Ovary (tissue), 10 donors: ENCODE measurements at places on chromosomes 7 and 10.

GRCh38 chr10:1739751-1740150, 2.4 kb upstream of the ADARB2 start:
- DNase-seq, result no peak
- peaks cover 2% of the 10 kb centered on the region for H3K4me1 ChIP-seq
- no peak overlapping the region for H3K27ac ChIP-seq
- H3K27me3 ChIP-seq, result no peaks in the 10 kb centered on the region
- H3K4me3 ChIP-seq, result no peak overlapping the region

DNA sequence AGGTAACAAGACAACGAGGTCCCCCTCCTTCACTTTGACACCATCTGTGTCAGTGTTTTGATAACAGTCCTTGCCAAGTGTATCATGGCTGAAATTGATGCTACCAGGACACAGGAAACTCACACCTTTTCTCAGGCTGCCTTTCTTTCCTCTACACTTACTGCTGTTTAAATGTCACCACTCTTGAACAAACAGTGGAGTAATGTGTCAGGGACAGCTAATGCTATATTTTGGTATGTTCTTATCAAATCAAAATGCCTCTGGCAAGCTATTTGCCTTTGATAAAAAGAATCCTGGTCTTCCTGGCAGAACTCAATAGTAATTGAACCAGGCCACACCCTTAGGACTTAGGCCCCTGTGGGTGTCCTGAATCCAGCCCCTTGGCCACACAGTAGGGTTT, 692.9 kb downstream of the LRMDA start:
- H3K4me1 ChIP-seq, result peaks cover 5% of the 10 kb centered on the region
- no peak overlapping the region for H3K27ac ChIP-seq
- no peak for DNase-seq
- no peak overlapping the region for H3K4me3 ChIP-seq
- no peaks in the 10 kb centered on the region for H3K36me3 ChIP-seq

GRCh38 chr7:151115836-151116418, 29.7 kb downstream of the AGAP3 start:
- H3K27ac ChIP-seq, result no peak overlapping the region
- no peaks in the 10 kb centered on the region for H3K36me3 ChIP-seq
- H3K4me3 ChIP-seq, result no peak overlapping the region
- peaks cover 3% of the 10 kb centered on the region for H3K4me1 ChIP-seq
- DNase-seq, result no peak

DNA sequence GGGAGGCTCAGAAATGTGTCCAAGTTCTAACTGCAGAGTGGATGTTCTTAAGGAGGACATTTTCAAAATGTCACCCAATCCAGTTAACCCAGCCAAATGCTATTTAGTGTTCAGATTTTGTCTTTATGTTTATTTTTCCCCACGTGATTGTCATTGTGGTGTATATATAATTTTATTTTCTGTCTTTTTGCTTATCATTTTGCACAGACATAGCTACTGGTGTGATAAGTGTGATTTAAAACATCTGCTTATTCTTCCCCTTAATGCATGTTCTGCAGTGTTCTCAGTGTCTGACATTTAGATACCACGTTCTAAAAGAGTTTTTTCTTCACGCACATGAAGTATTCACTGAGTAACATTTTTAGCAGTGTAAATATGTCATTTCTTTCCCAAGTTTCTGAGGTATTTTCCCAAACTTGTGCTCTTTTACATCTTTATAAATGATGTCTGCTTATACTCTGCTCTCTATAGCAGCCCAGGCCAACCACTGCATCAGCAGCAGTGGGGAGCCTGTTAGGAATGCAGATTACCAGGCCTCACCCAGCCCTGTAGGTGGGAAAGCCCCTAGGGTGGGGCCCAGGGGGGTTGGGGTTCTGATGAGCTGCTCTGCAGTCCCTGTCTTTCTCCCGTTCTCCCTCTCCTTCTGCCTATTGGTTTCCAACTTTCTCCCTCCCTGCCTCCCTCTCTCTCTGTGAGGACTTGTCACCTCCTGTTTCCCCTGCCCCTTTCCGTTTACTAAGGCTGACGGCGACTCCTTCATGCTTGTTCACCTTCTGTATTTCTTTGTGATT, 20.8 kb downstream of the ADCY1 start:
- no peaks in the 10 kb centered on the region for H3K36me3 ChIP-seq
- no peak overlapping the region for H3K27ac ChIP-seq
- no peaks in the 10 kb centered on the region for H3K27me3 ChIP-seq
- DNase-seq, result no peak
- H3K4me3 ChIP-seq, result no peak overlapping the region

DNA sequence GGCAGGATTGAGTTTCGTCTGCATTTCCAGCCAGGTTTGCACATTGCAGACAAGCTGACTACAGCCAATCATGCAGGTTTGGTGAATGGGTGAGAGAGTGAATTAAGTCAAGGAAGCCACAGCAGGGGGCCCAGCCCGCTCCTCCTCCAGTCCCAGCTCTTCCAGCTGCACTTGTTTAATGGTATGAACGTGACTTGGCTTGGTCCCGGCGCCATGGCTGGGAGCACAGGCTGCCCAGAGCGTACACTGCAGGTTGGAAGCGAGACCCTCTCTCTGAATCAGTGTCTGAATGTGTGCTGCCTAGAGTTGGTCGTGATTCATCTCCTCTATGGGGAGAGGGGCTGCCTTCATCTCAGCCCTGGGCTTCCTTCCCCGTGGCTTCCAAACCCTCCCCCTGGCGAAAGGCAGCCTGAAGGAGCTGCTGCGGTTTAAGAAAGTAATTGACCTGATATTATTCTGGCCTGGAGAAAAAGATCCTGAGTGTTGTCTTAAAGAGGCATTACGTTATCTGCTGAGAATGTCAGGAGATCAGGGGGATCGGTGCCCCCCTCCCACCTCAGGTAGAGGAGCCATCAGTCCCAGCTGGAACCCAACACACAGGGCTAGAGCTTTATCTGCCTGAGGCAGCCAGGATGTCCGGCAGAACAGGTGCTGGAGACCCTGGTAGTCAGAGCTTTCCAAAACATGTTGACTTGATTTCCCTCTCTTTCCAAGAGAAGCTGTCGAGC, 132.1 kb downstream of the COL26A1 start:
- no peak for DNase-seq
- no peaks in the 10 kb centered on the region for H3K4me1 ChIP-seq
- H3K27me3 ChIP-seq, result no peaks in the 10 kb centered on the region
- no peak overlapping the region for H3K4me3 ChIP-seq
- H3K27ac ChIP-seq, result no peak overlapping the region

GRCh38 chr7:155995183-155995612, 182.9 kb upstream of the SHH start:
- H3K4me1 ChIP-seq, result no peaks in the 10 kb centered on the region
- no peaks in the 10 kb centered on the region for H3K27me3 ChIP-seq
- H3K4me3 ChIP-seq, result no peak overlapping the region
- no peak overlapping the region for H3K27ac ChIP-seq

GRCh38 chr10:5599613-5600520, 66.5 kb downstream of the ASB13 start:
- H3K27me3 ChIP-seq, result no peaks in the 10 kb centered on the region
- no peak for DNase-seq
- H3K36me3 ChIP-seq, result no peaks in the 10 kb centered on the region
- no peak overlapping the region for H3K4me3 ChIP-seq
- H3K4me1 ChIP-seq, result no peaks in the 10 kb centered on the region

- H3K27me3 ChIP-seq, result no peaks in the 10 kb centered on the region
- no peak overlapping the region for H3K27ac ChIP-seq
- H3K4me3 ChIP-seq, result no peak overlapping the region
- DNase-seq, result no peak
- peaks cover 2% of the 10 kb centered on the region for H3K4me1 ChIP-seq
- no peaks in the 10 kb centered on the region for H3K36me3 ChIP-seq
Measured at GRCh38 chr10:91296471-91296870, 76.0 kb downstream of the PCGF5 start.

- no peak overlapping the region for H3K4me3 ChIP-seq
- no peak overlapping the region for H3K27ac ChIP-seq
- DNase-seq, result no peak
- no peaks in the 10 kb centered on the region for H3K4me1 ChIP-seq
- no peaks in the 10 kb centered on the region for H3K36me3 ChIP-seq
- H3K27me3 ChIP-seq, result no peaks in the 10 kb centered on the region
Measured at GRCh38 chr7:85565276-85565675, 378.4 kb upstream of the SEMA3D start.

DNA sequence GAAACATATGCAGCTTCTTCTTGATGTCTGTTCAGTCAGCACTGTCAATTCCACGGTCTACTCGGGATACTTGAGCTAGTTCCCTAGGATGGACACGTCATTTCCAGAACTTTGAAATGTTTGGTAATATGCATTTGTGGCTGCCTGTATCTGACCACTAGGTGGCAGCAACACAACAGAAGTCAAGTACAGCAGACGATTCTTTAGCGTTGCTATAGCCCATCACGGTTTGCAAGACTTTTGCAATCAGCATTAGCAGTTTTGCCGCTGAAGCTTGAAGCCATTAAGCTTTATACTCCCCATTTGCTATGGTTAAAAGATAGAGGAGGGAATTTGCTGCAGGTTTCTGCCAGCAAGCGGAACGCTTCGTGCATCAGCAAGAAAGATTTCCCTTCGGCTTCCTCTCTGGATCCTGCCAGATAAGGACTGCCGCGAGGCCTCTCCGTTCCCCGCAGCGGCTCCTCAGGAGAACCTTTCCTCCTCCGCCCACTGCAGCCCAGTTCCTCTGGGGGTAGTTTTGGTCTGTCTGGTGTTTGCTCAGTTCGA, 63.5 kb downstream of the ABCC2 start:
- no peaks in the 10 kb centered on the region for H3K36me3 ChIP-seq
- H3K27me3 ChIP-seq, result no peaks in the 10 kb centered on the region
- H3K4me3 ChIP-seq, result no peak overlapping the region
- peak; percentile 78 for DNase-seq
- H3K27ac ChIP-seq, result peak overlapping the region; percentile 27

- H3K36me3 ChIP-seq, result no peaks in the 10 kb centered on the region
- H3K27ac ChIP-seq, result no peak overlapping the region
- peaks cover 2% of the 10 kb centered on the region for H3K4me1 ChIP-seq
Measured at GRCh38 chr7:49780953-49781352, 7.5 kb downstream of the VWC2 start.

DNA sequence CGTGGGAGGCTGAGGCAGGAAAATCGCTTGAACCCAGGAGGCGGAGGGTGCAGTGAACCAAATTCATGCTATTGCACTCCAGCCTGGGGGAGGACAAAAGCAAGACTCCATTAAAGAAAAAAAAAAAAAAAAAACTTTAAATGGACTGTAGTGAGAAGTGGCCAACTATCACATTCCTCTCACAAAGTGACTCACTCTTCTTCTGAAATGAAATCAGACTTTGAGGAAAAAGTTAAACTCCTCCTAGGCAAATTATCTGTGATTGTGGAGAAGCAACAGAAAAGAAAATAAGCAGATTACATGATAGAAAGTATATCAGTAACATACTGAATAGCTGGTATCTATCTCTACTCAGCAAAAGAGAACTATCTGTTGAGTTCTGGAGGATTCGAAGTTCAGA, 234.3 kb upstream of the PHF14 start:
- H3K27me3 ChIP-seq, result no peaks in the 10 kb centered on the region
- no peak for DNase-seq
- no peaks in the 10 kb centered on the region for H3K4me1 ChIP-seq
- no peaks in the 10 kb centered on the region for H3K36me3 ChIP-seq
- no peak overlapping the region for H3K27ac ChIP-seq
- no peak overlapping the region for H3K4me3 ChIP-seq

- no peak overlapping the region for H3K4me3 ChIP-seq
- H3K36me3 ChIP-seq, result no peaks in the 10 kb centered on the region
- peaks cover 12% of the 10 kb centered on the region for H3K4me1 ChIP-seq
- no peaks in the 10 kb centered on the region for H3K27me3 ChIP-seq
Measured at GRCh38 chr7:44621034-44621749, 14.8 kb downstream of the OGDH start.

DNA sequence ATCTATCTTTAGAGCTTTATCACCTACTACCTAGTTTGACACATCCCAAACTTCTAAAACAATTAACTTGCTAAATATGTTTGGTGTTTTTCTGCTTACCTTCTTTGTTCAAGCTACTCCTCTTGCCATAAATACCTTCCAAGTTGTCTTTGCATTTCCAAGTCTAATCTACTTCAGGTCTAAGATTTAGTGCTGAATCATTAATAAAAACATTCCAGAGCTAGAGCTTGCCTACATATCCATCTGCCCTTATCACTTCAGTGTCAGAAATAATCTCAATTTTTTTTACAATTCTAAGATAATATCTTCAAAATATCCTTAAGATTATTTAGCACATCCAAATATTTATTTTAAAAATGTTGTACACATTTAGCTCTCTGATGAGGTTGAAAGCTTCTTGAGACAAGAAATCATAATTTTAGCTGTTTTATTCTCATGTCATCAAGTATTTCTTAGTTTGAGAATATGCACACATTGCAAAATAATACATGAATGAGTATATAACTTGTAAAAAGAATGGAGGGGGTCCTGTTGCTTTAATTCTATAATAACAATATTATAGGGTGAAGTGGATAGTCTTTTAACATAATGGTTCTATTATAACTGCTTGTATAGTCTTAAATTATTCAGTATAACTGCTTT, 466.3 kb downstream of the SEMA3D start:
- no peak overlapping the region for H3K27ac ChIP-seq
- H3K4me1 ChIP-seq, result no peaks in the 10 kb centered on the region
- no peak overlapping the region for H3K4me3 ChIP-seq
- H3K36me3 ChIP-seq, result no peaks in the 10 kb centered on the region
- no peaks in the 10 kb centered on the region for H3K27me3 ChIP-seq
- no peak for DNase-seq

DNA sequence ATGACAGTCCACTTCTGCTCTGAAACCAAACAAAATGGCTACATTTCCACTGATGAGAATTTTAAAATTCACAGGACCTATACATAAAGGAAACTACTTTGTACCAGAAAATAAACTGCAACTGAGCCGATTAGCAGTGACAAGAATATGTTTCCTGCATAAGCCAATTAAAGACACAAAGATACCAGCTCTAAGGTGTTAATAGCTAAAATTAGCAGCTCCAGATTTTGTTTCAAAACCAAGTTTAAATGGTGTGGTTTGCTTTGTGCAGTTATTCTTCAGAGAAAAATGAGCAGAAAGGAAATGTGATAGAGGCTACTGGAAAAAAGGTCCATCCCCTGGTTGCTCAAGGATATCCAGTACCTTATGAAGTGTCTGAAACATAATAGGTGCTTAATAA, 123.2 kb downstream of the ANK3 start:
- H3K36me3 ChIP-seq, result no peaks in the 10 kb centered on the region
- no peaks in the 10 kb centered on the region for H3K4me1 ChIP-seq
- no peak overlapping the region for H3K4me3 ChIP-seq
- H3K27ac ChIP-seq, result no peak overlapping the region
- DNase-seq, result no peak
- no peaks in the 10 kb centered on the region for H3K27me3 ChIP-seq

DNA sequence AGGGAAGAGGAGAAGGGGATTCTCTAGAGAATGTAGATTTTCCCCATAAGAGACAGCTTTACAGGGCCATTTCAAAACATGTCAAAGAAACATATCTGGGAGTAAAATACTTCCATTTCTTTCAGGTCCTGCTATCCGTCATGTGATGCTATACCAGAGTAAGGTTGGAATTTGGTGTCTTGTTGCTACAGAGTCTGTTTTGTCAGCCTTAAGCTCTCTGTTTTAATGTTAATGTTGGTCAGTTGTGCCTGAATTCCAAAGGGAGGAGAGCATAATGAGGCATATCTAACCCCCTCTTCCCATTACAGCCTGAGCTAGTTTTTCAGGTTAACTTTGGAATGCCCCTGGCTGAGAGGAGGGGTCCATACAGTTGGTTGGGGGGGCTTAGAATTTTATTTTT, 94.7 kb upstream of the CCDC71L start:
- no peak overlapping the region for H3K27ac ChIP-seq
- no peak overlapping the region for H3K4me3 ChIP-seq
- no peaks in the 10 kb centered on the region for H3K4me1 ChIP-seq
- H3K36me3 ChIP-seq, result no peaks in the 10 kb centered on the region

GRCh38 chr10:59838085-59838789, 68.1 kb downstream of the CCDC6 start:
- H3K36me3 ChIP-seq, result no peaks in the 10 kb centered on the region
- peaks cover 2% of the 10 kb centered on the region for H3K4me1 ChIP-seq
- no peaks in the 10 kb centered on the region for H3K27me3 ChIP-seq
- no peak overlapping the region for H3K27ac ChIP-seq
- no peak for DNase-seq
